ENCODE measurements at places on chromosomes 5 and 9.

DNA sequence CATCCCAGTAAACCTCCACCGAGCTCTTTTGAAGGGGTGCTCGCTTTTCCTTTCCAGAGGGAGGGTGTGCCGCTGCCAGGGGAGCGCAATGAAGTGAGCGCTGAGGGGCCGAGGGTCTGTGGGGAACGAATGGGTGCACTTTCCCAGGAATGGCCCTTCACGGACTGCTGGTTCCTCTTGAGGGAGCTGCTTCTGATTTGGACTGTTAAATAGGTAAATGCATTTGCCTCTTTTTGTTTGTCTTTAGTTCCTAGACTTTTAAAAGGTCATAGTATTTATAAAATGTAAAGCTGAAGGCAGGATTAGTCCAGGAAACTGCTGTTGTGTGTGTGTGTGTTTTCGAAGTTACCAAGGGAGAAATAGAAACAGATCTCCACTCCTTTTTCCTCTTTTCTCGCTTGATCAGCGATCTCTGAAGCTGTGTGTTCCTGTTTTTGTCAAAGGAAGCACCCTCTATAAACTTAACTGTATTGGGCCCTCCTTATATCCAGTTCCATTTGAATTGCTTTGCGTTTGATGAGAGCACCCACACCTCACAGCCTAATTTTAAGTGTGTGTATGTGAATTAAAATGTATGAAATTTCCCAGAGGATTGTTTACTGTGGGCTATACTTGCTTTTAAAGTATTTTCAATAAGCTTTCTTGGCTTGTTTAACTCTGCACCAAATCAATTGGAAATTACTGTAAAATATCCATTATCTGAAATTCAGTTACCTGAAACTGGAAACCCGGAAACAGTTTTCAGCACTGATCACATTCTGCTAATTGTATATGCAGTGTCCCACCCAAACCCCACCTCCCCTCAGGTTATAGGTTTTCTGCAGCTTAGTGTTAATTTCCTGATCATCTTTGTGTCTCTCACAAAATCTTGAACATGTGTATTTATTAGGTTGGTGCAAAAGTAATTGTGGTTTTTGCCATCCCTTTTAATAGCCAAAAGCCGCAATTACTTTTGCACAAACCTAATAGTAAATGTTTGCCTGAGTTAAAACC lies 966 bp downstream of the SNX2 start:
- DNase-seq: peak; percentile 11

DNA sequence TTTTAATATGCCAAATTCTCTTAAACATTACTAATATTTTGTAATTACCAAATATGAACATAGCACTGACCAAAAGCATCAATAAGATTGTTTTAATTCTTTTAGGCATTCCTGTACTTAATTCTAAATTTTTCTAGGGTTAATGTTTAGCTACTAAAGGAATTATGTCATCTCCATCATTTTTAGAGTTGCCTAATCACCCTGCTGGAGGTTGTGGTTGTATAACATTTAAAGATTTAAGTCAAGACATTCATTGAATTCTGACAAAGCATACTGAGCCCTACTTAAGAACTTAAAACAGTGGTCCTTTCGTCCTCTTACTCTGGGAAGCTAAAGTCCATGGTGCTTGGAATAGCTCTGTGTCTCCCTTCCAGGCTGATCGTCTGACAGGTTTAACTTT lies 28.1 kb upstream of the DAB2 start:
- peak; percentile 33 for DNase-seq

GRCh38 chr5:16390825-16391224 lies 74.8 kb downstream of the ZNF622 start:
- DNase-seq: no peak

- DNase-seq: no peak
Observed at GRCh38 chr9:1461812-1462211, 411.7 kb downstream of the DMRT2 start.

GRCh38 chr9:36041506-36041905 lies 4.8 kb downstream of the RECK start:
- DNase-seq: no peak

GRCh38 chr5:33997331-33997983 lies 10.4 kb downstream of the AMACR start:
- DNase-seq: peak; percentile 80

GRCh38 chr9:135520916-135521607 lies at the start of gene LCN1:
TSS of gene LCN1 (plus strand) at chr9:135521440. CDS start at chr9:135521498, 58 bp downstream.
- DNase-seq: peak; percentile 1

DNA sequence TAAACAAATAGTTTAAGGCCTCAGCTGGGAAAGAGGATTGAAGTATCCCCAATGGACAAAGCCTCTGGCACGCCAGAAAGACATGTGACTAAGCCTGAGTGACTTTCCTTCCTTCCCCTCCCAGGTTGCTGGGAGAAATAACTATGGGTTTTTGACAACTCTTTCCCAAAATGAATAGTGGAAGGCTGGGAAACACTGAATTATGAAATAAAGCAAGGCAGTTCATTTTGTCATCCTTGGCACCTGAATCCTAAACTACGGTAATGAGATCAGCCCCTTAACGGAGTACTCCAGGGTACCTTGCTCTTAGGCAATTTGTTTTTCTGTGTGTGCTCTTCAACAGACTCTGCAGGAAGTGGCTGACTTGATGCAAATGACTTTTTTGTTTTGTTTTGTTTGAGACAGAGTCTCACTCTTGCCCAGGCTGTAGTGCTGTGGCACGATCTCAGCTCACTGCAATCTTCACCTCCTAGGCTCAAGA lies 75.2 kb downstream of the LMNB1 start:
- peak; percentile 50 for DNase-seq

GRCh38 chr5:75862872-75863271 lies 145.6 kb upstream of the POC5 start:
- no peak for DNase-seq

GRCh38 chr9:123402981-123403509 lies 47.0 kb downstream of the CRB2 start:
- DNase-seq: no peak

GRCh38 chr9:101668421-101668820 lies 70.0 kb downstream of the GRIN3A start:
- no peak for DNase-seq

GRCh38 chr9:80507611-80508010 lies 935.8 kb downstream of the TLE4 start:
- DNase-seq: no peak

GRCh38 chr5:107456281-107456715 lies 214.4 kb downstream of the EFNA5 start:
- no peak for DNase-seq

DNA sequence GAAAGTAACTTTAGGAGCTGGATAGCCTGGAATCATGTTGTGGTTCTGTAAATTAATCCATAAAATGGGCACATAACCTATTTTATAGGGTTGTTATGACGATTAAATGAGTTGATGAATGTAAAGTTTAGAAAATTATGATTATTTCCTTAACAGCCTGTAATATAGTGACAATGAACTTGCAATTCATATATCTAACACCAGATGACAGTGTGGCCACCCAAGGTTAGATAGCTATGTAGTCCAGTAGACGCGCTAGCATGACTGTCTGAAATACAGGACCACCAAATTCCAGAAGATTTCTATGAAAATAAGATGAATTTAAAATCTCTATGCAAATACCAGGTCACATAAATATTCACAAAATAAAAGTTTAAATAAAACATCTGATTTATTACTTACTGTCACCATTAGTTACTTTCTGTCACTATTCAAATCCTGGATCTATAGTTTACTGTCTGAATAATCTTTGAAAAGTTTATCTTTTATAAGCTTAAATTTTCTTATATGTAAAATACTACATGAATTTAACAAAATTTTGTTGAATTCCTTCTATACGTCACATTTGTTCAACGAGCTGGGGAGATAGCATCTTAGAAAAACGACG lies 26.1 kb upstream of the MACIR start:
- peak; percentile 23 for DNase-seq

- DNase-seq: peak; percentile 11
Observed at GRCh38 chr5:36661456-36662220, 55.2 kb downstream of the SLC1A3 start.

GRCh38 chr9:21455320-21455719 lies 15.1 kb downstream of the IFNA1 start:
- peak; percentile 60 for DNase-seq

- no peak for DNase-seq
Observed at GRCh38 chr5:52702877-52703276, 84.8 kb upstream of the ITGA1 start.

DNA sequence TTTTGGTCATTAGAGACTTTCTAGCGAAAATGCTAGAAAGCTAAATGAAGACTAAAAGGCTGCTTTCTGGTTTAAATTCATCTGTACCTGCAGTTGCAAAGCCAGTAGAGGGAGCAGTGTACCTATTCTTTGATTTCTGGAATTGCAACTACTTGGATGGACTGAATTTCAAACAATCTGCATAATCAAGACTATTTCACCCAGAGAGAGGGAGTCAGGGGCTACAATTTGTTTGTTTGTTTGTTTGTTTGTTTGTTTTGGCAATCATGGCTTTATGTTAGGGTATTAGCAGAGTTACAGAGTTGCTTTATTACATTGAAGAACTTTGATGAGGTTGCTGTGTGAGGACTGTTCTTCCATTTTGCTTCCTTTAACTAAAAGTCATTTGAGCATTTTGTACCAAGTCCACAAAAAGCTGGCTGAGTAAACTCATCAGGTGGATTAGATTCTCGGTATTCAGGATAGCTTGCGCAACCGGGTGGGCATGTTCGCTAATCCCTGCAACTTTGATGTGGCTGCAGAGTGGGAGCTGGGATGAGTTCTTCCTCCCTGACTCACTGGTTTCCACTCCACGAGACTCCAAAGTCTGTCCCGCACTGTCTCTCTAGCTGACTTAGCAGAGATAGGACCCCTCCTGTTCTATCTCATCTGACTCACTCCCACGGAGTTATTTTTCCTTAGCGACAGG lies 80.0 kb upstream of the TUT7 start:
- peak; percentile 80 for DNase-seq

DNA sequence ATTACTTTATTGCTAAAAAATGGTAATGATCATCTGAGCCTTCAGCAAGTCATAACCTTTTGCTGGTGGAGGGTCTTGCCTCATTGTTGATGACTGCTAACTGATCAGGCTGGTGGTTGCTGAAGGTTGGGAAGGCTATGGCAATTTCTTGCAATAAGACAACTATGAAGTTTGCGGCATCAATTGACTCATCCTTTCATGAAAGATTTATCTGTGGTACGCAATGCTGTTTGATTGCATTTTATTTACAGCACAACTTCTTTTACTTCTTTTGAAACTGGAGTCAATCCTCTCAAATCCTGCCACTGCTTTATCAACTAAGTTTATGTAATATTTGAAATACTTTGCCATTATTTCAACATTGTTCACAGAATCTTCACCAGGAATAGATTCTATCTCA lies 58.3 kb upstream of the ACO1 start:
- no peak for DNase-seq

- DNase-seq: no peak
Observed at GRCh38 chr5:73749485-73750270, 123.7 kb downstream of the ARHGEF28 start.

DNA sequence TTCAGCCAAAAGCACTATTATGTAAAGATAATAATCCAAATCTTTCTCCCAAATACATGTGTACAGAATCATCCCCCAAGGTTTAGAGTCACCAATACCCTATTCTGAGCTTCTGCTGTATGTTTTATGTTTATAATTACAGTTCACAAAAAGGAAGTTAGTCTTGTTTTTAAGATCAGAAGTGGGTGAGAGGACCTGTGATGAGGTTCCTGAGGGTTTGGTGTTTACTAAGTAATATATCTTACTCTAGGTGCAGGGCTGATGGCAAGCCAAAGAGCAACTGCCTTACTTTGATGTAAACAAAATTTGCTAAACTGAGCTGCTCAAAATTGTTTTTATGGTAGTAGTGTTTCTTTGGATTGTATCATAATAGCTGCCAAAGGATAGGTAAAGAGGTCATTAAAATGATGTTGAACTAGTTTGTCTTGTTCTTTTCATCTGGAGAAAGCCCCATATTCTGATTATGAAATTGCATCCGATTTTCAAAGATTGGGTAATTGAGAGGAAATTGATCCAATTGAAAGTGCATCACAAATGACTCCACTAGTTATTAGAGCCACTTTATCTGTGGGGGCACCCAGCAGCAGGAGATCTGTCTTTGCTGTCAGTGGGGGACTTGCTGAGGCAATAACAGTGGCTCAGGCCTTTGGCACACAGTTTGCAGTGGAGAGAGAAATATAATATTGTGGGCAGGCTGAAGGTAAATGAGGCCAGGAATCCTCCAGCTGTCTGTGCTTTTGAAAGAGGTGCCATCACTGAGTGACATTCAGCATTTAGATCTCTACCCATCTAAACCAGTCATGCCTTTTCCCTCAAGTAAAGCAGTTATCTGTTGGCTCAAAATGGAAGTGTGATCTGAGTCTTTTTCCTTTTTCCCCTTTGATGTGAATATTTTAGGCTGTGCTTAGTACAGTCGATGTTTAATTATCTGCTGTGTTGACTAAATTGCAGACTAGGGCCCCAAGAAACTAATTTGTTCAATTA lies 14.1 kb downstream of the TRIM32 start:
- DNase-seq: no peak

- no peak for DNase-seq
Observed at GRCh38 chr9:69861011-69861410, 40.4 kb downstream of the CFAP95 start.
